ENCODE measurements at places on chromosomes 11 and 22.

- peak; percentile 85 for DNase-seq
These were observed 132.1 kb downstream of the OSBP2 start for GRCh38 chr22:30826670-30827355.

GRCh38 chr22:20414450-20414849, 20.5 kb downstream of the ZNF74 start:
- no peak for DNase-seq

DNA sequence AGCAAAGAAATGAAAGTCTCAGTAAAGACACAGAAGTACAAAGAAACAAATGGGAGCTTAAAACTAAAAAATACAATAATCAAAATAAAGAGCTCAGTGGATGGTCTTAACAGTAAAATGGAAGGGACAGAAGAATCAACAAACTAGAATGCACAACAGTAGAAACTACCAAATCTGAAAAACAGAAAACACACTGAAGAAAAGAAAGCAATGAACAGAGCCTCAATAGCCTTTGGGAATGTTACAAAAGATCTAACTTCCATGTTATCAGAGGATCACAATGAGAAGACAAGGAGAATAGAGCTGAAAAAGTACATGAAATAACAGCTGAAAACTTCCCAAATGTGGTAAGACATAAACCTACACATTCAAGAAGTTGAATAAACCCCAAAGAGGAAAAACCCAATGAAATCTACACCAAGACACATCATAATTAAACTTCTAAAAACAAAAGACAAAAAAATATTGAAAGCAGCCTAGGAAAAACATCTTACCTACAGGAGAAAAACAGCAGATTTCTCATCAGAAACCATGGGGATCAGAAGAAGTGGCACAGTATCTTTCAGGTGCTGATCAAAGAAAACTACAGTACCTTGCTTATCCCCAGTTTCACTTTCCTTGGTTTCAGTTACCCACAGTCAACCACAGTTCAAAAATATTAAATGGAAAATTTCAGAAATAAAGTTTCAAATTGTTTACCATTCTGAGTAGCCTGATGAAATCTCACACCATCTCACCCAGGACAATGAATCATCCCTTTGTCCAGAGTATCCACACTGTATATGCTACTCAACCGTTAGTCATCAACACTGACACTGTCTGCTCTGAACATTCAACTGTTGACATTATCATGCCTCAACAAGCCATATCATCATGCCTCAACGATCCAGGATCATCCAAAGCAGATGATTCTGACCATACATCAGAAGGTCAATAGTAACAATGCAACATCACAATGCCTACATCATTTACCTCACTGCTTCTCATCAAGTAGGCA, 22.2 kb downstream of the RRAS2 start:
- peak; percentile 47 for DNase-seq

GRCh38 chr11:8598506-8598905, 4.5 kb upstream of the STK33 start:
- no peak for DNase-seq

DNA sequence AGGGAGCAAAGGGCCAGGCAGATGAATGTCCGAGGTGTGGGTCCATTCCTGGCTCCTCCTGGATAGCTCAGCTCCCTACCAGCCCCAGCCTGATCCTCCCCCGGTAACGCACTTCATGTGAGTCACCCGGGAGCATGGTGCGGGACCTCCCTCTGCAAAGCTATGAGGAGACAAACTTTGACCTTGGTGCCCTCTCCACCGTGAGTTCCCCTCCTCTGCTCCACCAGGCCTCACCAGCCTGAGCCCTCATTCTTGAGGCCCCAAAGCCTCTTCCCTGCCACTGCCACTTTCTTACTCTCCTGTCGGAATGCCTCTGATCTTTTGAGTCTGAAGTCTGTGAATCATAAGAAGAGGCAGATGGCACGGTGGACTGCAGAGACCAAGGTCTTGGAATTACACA, 37.4 kb upstream of the CD82 start:
- no peak for DNase-seq

GRCh38 chr11:66915046-66915832, 42.9 kb downstream of the PC start:
- DNase-seq, result no peak

DNA sequence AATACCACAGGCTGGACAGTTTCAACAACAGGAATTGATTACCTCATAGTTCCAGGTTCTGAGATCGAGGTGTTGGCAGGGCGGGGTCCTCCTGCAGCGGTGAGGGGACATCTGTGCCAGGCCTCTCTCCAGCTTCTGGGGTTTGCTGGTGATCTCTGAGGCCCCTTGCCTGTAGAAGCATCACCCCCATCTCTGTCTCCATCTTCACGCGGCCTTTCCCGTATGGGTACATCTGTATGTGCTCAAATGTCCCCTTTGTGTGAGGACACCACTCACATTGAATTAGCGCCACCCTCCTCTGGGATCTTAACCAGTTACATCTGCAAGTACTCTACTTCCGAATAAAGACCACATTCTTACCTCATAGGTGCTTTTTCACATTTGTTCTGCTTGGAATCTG, 1029.9 kb downstream of the BRD1 start:
- no peak for DNase-seq

DNA sequence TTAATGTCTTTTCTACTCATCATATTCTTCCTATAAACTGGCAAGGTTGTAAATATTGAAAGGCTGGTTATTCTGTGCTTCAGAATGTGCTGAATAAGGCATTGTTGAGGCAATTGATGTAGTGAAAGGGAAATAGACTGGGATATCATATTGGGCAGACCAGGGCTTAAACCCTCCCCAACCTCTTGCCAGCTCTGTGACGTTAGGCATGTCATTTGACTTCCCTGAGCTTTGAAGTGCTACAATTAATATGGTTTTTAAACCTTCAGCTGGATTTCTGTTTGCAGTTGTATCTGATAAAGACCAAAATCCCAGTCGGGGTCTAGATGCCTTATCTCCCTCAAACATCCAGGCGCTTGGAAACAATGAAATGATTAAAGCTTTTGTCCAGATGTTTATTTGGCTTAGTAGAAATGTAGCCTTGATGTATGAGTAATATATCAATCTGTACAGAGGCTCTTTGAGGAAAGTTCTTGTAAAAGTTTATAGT, 208.1 kb downstream of the DBX1 start:
- DNase-seq, result no peak

DNA sequence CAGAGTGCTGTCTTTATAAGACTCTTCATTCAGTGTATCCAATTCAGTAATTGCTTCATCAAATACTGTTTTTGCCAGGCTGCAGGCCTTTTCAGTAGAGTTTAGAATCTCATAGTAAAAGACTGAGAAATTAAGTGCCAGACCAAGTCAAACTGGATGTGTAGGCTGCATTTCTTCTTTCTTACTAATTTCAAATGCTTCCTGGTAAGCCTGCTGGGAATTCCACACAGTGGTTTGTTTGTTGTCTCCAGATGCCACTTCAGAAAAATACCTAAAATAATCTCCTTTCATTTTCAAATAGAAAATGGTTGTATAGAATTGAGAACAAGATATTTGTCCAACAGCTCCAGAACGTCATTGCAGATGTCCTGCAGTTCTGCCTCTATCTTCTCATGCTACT, 34.7 kb downstream of the LDHAL6A start:
- no peak for DNase-seq

- DNase-seq, result no peak
These were observed 693.7 kb upstream of the CCDC179 start for GRCh38 chr11:23554002-23554401.

DNA sequence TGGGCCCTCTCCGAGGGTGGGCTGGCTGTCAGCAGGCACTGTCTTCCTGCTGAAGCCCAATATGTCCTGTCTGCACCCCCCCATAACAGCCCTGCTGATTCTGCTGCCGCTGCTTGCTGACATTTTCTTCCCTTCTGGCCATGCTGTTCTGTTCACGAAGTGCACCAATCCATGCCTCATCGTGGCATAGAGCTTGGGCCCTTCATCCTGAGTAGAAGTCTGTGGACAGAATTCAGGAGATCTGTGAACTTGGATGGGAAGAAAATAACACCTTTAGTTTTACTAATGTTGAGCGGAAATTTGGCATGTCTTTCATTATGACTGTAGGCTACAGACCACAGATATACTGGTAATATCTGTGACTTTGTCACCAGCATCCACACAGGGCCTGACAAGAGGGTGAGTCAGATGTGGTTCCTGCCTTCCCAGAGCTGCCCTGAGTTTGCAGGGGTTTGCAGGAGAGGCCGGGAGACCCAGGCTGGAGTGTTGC, 14.1 kb upstream of the KIAA0930 start:
- no peak for DNase-seq

DNA sequence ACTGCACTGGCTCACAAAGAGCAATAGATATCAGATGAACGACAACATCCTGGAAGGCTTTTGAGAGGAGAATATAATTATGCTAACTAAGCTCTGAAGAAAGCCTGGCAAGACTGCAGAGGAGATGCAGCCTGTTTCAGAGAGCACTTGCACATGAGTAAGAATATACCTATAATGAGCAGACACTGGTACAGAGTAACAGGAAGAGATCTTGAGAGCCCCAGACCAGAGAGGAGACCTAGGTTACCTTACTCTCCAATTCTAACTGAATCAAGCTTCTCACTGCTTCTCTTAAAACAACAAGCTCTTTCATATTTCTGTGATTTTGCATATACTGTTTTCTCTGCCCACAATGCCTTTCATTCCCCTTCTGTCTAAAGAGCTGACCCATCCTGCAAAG, 66.5 kb downstream of the FAM168A start:
- DNase-seq, result no peak

GRCh38 chr11:8268530-8269400, 5.1 kb upstream of the LMO1 start:
- no peak for DNase-seq

- DNase-seq, result no peak
These were observed 37.5 kb upstream of the MMP20 start for GRCh38 chr11:102662607-102663006.

DNA sequence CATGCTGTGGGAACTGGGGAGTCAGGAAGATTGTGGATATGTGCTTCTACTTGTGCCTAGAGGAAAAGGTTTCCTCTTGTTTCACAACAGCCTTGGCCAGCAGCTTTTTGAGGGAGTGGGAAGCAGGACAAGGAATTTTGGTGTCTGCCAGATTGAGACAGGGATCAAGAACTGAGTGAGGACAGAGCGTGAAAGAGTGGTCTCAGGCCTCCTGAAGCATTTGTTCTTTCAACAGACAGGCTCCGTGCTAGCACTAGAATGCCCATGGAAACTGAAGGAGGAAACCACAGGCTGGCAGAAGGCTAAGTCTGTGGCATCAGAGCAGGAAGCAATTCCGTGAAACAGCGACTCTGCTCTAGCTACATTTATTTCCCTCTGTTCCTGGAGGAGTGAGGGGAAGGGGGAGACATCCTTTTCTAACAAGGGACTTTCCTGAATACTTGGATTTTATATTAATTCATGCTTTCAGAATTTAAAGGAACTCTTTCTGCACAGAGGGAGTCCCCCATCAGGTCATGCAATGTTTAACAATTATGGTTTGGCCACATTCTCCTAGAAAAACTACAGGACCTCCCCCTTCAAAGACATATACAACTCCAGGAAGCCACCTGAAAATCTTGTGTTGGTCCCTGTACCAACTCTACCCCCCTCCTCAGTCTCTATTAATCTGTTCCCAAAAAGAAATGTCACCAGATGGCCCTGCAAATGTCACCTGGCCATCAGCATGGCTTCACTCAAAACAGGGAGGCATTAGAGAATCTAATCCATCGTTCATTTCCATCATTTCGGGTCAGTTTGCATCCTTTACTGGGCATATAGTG, 96.1 kb downstream of the SYT9 start:
- no peak for DNase-seq

DNA sequence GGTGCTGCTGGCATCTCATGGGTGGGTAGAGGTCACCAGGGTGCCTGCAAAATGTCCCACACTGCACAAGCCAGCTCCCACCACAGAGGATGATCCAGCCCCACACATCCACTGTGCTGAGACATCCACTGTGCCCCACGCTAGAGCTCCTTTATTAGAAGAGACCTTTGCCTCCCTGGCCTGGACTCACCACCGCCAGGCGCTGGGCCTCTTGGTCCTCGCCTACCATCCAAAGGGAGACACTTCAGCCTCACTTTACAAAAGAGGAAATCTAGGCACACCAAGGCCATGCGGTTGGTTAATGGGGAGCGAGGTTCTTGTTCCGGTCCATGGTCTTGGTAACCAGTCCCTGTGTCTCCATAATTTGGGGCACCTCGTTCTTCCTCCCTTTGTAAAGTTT, 3.4 kb upstream of the ANO1 start:
- no peak for DNase-seq

DNA sequence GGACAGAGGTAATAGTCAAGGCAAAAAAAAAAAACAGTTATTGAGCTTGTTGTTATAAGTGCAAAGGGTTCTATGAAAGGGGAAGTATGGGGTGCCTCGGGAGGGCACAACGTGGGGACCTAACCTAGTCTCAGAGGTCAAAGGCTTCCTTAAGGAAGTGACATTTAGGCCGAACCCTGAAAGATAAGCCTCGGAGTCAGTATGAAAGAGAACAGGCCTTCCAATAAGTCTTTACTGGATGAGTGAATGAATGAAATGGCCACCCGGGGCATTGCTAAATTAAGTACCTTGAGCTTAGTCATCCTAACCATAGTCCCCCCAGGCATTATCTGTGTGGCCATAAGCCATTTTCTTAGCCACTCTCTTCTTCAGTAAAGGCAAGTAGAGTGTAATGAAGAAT, 19.7 kb downstream of the FLI1 start:
- no peak for DNase-seq

DNA sequence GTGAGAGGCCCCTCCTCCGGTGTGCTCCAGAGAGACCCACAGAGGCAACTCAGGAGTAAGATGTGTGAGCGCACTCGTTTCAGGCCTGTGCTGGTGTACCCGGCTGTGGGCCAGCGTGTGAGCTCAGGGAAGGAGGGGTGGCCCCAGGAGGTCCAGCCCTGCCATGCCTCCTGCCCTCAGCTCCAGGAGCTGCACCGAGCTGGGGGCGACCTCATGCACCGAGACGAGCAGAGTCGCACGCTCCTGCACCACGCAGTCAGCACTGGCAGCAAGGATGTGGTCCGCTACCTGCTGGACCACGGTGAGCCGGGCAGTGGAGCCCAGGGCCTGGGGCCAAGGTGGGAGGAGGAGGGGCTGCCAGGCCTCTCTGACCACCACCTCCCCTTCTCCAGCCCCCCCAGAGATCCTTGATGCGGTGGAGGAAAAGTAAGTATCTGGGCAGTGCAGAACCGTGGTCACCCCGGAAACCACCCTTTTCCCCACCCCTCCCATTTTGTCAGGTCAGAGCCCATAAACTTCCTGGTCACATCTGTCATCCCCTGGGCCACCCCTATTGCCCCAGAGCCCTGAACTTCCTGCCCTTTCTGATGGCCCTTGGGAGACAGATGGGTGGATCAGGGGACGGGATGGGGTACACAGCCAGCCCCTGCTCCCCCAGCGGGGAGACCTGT, 2.5 kb upstream of the MDK start:
- DNase-seq, result no peak

All from stimulated activated naive CD8-positive, alpha-beta T cell treated with anti-CD3 and anti-CD28 coated beads, Interleukin-15, amount 100 ng/mL, for 72 hours (primary cell).